RPMI7951 (cell line): ENCODE measurements at places on chromosomes 11 and 22. TPM values are rescaled to one million over a fixed set of nuclear protein-coding genes. Genes with fewer than 3 reads are reported as not detected.

DNA sequence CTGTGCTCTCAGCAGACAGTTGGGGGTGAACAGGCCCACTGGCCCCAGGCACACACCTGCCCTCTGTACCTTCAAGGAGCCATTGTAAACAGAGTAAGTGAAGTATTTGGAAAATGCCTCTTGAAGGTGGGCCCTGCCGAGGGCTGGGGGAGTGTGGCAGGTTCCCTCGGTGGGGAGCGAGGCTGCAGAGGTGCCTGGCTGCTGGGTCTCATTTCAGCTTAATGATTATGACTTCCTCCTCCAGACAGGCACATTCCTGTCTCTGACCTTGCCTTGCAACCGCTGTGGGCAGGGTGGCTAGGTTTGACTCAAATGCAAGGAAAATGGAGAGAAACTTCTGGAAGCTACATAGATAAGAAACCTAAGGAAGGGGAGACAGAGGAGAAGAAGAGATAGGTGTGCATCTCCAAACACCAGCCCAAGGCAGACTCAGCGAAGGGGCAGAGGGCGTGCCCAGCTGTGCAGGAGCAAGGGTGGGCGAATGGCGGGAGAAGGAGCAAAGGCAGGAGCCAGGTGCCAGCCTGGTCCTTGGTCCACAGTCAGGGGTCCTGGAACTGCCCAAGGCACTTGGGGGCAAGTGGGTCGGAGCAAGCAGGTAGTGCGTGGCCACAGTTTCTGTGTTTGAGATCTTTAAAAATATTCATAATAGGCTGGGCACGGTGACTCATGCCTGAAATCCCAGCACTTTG, 14.0 kb downstream of the GRAMD4 start:
- no peak for DNase-seq

- DNase-seq: no peak
These were observed 39.6 kb downstream of the SCGB1A1 start for GRCh38 chr11:62458212-62459002.

- no peak for DNase-seq
These were observed 44.3 kb downstream of the CD82 start for GRCh38 chr11:44609783-44610155.

DNA sequence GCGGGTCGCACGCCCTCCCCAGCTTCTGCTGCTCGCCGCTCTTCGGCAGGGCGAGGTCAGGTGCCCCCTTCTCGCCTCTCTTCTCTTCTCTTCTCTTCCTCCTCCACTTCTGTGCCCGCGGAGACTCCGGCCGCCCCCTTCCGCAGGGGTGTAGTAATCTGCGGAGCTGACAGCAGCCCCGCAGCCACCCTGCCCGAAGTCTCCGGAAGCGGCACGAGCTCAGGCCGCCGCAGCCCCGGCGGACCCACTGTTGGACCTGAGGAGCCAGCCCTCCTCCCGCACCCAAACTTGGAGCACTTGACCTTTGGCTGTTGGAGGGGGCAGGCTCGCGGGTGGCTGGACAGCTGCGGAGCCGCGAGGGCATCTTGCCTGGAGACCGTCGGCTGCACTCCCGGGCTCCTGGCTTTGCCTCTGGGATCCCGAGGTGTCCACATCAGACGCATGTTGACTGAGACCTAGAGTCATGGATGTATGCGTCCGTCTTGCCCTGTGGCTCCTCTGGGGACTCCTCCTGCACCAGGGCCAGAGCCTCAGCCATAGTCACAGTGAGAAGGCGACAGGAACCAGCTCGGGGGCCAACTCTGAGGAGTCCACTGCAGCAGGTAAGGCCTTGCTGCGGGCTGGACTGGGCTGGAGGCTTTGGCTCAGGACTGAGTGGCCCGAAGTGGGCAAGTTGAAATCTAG, 486 bp downstream of the STIM1 start:
- peak; percentile 42 for DNase-seq

Gene RCOR2
- total RNA-seq: 0.96 and 2.1 TPM in 2 replicates

GRCh38 chr22:22683668-22684361, 39.4 kb downstream of the GGTLC2 start:
- no peak for DNase-seq

DNA sequence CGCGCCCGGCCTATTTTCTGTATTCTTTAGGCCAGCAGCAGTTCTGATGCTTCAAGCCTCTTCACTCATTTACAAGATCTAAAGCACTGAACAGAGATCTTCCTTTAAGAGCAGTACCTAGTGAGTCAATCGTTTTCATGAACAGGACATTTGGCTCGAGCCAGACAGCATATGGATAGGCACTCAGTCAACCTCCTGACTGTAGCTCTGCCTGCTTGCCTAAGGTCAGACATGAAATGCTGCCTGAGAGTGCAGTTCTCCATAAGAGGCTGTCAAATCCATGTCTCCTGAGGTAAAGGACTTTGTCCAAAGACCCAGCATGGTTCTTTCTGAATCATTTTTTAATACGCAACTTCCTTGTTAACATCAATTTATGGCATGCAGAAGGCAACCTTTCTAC, 941.2 kb downstream of the DLG2 start:
- no peak for DNase-seq

- no peak for DNase-seq
These were observed 79.1 kb upstream of the CLPB start for GRCh38 chr11:72513411-72513810.

Gene TEAD1
- 51.6 and 53.3 TPM in 2 replicates for total RNA-seq

DNA sequence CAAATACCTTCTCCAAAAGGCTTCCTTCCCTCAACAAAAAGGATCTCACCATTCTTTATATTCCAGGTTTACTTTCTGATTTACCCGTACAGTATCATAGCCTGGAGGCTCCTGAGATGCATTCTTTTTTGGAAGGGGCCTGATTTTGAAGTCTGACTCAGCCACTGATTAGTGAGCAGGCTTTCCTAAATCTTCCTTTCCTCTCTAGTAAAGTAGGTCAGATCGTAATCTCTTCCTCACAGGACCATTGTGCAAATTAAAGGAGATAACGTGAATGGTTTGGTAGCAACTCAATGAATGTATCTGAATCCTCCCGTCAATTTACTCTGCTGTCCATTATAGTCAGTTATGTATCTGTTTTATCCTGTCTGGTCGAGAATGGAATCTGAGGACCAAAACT, 227.7 kb upstream of the ANO5 start:
- no peak for DNase-seq

DNA sequence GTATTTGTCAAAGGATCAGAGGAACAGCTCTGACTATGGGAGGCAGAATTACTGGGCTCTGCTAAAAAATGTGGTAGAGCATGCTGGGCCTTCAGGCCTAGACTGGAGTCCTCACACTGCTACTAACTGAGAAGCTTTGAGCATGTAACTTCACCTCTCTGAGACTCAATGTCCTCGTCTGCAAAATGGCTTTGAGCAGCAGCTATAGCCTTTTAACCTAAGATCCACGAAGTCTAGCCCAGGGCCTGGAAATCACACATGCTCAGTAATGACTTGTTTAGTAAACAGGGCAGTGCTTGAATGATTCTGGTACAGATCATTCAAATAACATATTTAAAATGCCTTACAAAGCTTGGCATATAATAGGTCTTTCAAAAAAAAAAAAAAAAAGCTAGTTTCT, 221.7 kb downstream of the NTM start:
- no peak for DNase-seq

- DNase-seq: no peak
These were observed 95.7 kb downstream of the TRMU start for GRCh38 chr22:46430961-46431838.

- no peak for DNase-seq
These were observed 1313.6 kb downstream of the TBC1D22A start for GRCh38 chr22:48076008-48076407.

- DNase-seq: peak; percentile 42
These were observed 25.4 kb upstream of the RRAS2 start for GRCh38 chr11:14384338-14384737.
